Type B pancreatic cell (in vitro differentiated cells): ENCODE measurements at places on chromosomes 5 and 9. TPM values are rescaled to one million over a fixed set of nuclear protein-coding genes. Genes with fewer than 3 reads are reported as not detected.

DNA sequence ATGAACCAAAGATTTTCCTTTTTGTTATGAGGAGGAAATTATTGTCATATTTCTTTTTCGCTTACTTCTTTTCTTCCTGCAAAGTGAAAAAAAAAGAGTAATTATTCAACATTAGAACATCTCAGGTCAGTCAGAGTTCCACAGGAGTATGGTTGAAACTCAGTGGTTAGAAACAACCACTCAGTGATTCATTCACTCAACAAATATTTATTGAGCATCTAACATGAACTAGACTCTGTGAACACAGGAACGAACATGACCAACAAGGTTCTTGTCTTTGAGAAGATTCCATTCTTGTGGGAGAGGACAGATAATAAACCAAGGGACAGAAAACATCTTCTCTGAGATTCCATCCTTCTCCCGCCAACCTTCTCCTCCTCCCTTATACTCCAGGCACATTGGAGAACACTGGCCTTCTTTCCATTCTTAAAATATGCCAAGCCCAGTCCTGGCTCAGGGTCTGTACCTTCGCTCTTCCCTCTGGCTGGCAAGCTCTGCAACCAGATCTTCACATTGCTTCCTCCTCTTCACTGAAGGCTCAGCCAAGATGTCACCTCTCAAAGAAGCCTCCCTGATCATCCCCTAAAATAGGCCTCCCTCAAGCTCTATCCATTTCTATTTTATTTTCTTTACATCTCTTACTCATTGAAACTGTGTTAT is 6.8 kb upstream of the GRAMD2B start:
- no peak for DNase-seq

DNA sequence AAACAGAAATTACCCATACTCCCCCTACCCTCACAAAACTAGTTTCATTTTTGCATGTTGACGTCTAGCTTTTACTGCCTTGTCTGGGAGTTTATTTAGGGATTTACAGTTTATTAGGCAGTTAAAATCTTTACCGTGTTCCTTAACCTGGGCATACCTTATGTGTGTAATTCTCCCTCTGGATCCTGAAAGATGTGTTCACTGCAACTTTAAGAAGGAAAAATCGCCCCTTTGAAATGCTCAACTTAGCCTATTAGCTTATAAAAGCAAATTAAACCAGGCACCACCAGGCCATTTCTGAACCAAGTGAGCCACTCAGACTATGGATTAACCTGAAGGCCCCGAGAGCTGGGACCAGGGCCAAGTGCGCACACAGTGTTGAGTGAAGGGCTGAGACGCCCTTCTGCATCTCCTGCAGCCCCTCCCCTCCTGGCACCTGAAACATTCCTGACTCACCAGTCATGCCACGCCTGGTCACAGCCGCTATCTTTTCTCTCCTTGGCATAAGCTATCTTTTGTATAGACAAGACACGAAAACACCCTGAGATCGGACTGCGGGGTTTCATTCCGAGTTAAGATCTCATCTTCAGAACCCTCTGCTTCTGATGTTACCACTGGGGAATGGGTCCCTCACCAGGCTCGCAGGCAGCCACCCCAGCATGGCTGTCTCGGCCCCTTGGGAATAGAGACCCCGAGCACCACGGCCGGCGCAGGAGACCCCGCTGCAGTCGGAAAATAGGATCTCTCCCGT is 111.9 kb downstream of the ROR2 start:
- DNase-seq: no peak

DNA sequence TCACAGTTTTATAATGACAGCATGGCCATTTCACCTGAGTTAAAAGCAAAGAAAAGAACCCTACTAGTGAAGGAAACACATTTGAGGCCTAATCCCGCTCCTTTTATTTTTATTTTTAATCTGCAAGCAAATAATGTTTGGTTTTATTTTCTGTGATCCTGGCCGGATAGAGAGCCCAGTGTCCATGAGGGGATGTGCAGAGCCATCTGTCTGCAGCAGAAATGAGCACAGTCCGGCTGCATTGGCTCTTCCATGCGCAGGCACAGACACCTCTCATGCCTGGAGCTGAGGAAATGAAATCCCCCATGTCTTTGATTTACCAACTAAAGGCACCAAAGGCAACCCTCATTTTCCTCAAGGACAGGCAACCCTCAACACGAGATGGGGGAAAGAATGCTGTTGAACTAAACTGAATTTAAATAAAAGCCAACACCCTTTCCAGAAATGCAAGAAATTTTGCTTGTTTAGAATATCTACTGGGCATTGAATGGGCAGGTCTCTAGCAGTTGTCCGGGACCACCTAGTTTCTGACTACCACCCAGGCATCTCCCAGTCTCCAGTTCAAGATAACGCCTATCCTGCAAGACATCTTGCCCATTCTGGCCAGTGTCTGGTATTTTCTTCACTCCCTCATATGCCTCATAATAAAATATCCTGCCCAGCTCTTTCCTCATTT is 47.9 kb upstream of the SEMA6A start:
- no peak for DNase-seq

GRCh38 chr5:142894749-142895148 is 124.6 kb downstream of the ARHGAP26 start:
- DNase-seq: no peak

The SPINK6 gene
- not detected in 2 replicates for total RNA-seq

GRCh38 chr5:152529440-152529839 is 124.4 kb upstream of the NMUR2 start:
- DNase-seq: no peak

The MOB3B gene
- 15.4 and 27.5 TPM in 2 replicates for total RNA-seq
